RWPE1 (cell line): ENCODE measurements at places on chromosomes 7 and 10.

GRCh38 chr10:99430116-99430450 is 341 bp downstream of the GOT1 start:
- DNase-seq = no peak

DNA sequence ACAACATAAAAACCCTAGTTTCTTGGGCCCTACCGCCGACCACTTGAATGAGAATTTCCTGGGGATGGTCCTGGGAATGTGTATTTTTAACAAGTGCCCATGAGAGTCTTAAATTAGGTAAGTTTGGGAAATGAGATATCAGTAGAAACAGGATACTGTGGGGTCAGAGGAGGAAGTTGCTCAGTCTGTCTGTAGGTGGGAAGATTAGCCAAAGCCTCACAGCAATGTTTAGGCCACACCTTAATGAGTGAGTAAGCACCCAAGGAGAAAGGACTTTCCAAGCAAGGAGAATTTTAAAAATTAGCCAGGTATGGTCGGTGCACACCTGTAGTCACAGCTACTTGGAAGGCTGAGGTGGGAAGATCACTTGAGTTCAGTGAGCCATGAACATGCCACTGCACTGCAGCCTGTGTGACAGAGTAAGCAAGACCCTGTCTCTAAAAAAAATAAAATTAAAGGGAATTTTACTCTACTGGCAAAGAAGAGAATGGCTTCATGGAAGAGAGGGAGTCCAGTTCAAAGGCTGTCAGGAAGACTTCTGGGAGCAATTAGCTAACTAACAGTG is 31.9 kb downstream of the PAPSS2 start:
- peak; percentile 55 for DNase-seq

GRCh38 chr7:77565917-77566316 is 28.8 kb downstream of the PTPN12 start:
- DNase-seq = peak; percentile 52

GRCh38 chr10:84258034-84258695 is 13.3 kb downstream of the RGR start:
- no peak for DNase-seq

- peak; percentile 40 for DNase-seq
Observed at GRCh38 chr7:111953611-111954010, 252.6 kb downstream of the DOCK4 start.

DNA sequence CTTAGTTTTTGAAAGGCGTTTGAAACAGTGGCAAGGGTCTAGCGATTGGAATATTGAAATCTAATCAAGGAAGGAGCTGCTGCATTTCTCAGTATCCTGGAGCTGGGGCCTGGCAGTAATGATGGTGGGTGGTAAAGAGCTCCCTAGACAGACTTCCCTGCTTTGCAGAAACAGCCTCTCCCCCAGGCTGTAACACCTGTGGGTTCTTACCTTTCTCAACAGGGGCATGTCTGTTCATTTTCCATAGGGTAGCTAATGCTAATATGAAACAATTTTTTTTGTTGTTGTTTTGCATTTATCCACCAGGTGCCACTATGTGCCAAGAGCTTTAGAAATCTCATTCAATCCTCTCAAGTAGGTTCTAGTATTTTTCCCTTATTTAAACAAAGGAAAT is 345.5 kb downstream of the REEP3 start:
- peak; percentile 38 for DNase-seq
